ENCODE measurements at places on chromosomes 12 and 14.

GRCh38 chr12:114006482-114007425, 40.6 kb upstream of the RBM19 start:
- DNase-seq, result no peak

DNA sequence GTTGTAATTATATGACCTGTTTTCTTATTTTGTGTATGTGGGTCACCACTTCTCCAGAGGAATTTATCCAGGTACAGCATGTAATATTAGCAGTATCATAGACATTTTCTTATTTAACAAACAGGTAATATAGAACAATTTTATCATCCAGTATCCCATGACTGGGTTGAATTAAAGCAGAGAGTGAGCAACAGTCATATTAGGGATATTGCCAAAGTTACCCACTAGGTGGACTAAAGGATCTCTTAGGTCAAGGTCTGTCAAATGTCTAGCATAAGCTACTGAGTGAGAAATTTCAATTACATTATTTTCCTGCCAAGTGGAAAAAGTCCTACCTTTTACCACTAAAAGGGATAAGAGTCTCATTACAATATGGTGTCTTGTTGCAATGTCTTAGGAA, 62.1 kb upstream of the TRIM9 start:
- DNase-seq, result no peak

- DNase-seq, result no peak
Measured at GRCh38 chr14:100474196-100474595, 113.0 kb downstream of the BEGAIN start.

- DNase-seq, result no peak
Measured at GRCh38 chr14:62420847-62421246, 624.4 kb downstream of the KCNH5 start.

DNA sequence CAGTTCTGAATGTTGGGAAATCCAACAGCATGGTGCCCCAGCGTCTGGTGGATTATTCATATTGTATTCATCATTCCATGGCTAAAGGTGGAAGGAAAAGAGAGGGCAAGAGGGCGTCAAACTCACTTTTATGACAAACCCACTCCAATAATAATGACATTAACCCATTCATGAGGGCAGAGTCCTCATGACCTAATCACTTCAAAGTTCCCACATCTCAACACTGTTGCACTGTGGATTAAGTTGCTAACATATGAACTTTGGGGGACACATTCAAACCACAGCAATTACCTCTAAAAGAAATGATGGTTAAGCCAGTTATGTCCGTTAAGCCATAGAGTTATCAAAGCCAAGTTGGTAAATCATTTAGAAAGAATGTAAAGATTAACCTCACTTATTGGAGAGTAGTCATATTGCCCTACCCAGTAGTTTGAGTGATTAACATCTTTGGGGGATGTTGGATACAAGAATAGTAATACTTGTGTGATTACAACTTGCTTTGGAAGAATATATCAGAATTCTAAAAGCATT, 212.4 kb upstream of the FLRT2 start:
- DNase-seq, result no peak

GRCh38 chr12:101743724-101744472, 4.6 kb upstream of the SYCP3 start:
- DNase-seq, result no peak

DNA sequence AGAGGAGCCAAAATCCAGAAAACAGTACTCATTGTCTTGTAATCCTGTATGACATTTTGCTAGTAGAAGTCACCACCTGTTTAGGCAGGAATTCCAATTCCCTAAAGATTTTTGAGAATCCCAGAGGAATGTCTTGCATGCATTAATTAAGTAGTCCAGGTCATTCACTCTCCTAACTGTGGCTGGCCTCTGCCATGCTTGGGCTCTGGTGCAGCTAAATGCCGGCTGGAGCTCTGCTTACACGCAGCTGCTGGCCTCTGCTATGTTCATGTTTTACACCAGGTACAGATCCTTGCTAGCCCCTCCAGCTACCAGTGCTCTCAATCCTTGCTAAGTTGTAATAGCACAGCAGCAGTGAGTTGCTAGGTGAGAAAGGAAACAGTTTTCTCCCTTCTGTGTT, 16.3 kb upstream of the HIF1A start:
- DNase-seq, result no peak

DNA sequence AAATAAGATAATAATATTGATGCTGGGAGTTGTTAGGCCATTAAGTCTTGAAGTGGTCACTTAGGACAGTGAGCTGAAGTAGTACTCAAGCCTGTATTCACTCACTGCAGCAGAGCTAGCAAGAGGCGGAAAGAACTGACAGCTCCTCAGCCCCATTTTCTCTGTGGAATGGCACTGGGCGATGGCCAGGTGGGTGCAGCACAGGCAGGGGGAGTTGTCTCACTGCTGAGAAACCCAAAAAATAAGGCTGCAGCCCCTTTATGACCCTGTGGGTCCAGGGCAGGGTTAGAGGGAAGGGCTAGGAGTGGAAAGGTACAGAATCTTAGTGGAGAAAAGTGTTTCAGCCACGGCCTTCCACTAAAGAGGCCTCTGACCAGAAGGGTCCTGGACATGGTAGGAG, 35.5 kb downstream of the PDZRN4 start:
- no peak for DNase-seq

DNA sequence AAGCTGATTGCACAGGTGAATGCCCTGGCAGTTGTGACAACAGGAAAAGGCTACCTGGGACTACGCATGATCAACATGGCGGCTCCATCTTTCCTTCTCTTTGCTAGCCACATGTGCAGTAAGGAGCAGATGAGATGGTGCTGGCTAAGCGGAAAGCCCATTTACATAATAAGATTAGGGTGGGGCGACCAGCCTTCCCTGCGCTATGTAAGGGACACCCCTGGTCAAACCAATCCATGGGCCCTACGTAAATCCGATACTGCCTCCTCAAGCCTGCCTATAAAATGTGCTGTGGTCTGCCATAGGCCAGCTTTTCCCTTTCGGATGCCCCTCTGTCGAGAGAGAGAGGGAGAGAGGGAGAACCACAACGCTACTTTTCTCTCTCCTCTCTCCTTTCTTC, 31.0 kb upstream of the BTG1 start:
- no peak for DNase-seq

Data from stimulated activated CD8-positive, alpha-beta memory T cell treated with anti-CD3 and anti-CD28 coated beads, Interleukin-7, amount 100 ng/mL, for 1 hour (primary cell).